Aorta (tissue), 5 donors: ENCODE measurements at places on chromosomes 7 and 10.
A peak's percentile ranks its signal among the peaks of the same experiment; 100 is the strongest.

DNA sequence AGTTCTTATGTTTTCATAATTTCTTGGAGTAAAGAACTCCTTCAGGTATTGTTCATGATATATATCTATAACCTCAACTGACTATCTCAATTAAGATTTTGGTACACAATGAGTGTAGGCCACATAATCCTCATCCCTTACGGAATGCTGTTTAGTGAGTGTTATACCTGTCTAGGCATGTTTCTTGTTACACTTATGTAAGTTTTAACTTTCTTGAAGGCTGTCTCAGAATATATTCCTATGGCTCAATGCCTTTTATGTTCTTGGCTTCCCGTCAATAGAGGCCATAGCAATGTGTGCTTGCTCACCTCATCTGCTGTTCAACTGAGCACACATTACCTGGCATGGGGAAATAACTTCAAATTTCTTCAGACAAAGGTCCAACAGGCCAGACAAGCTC lies 185.1 kb downstream of the CTTNBP2 start:
- no peak for DNase-seq

GRCh38 chr7:136877509-136877908 lies 9.1 kb downstream of the CHRM2 start:
- DNase-seq, result no peak

DNA sequence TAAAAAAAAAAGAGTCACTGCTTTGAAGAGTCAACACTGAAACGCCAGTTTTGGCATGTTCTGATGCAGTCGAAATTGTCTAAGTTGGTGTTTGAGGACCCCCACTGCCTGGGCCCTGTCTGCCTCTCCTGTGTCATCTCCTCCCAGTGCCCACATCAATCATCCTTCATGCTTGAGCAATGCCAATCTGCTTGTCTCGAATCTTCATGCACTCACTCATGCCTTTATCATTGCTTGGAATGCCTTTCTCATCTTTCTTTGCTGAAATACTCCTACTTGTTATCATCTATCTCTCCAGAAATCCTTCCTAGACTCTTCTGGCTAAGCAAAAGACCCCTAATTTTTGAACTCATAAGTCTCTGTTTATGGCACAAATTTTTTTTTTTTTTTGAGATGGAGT lies 42.1 kb upstream of the PLPP4 start:
- DNase-seq, result no peak

DNA sequence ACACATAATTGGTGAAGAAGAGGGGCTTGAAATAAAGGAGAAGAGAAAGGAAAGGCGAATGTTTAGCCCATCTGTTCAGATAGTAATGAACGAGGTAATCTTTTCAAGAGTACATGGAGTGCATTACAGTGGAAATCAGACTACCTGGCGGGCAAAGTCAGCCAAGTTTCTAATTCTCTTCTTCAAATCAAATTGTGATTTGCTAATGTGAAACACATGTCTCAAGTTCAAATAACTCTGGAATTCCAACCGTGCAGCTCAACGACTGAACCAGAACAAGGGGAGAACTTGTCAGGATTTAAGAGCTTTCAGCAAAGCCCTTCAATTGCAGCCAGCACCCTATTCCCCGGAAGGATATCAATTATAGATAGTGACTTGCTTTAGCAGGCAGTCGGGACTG lies 216.9 kb downstream of the GLI3 start:
- DNase-seq, result no peak

DNA sequence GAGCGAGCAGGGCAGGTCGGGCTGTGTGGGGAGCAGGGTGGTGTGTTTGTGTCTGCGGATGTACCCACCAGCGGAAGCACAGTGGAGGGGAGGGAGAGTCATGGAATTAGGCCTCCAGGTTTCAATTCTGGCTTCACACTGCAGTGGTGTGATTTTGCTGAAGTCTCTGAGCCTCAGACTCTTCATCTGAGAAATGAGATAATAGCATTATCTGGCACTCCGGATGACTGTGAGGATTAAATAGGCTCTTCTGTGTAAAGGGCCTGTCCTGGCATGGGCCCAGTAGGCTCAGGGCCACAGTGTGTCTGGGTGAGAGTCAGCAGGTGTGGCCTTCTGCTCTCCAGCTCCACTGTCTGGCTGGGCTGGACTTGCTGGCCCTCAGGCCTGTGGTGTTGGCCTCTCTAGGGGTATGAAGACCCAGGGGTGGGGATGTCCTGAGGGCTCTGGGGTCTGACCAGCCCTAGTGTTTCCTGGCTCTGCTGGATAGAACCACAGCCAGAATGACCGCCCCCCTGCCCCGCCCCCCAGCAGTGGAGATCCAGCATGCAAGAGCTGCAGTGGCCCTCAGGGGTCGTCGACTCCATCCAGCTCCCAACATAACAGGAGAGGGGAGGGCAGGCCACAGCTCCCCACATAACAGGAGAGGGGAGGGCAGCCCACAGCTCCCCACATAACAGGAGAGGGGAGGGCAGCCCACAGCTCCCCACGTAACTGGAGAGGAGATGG lies 178.6 kb downstream of the RPS24 start:
- no peak for DNase-seq

DNA sequence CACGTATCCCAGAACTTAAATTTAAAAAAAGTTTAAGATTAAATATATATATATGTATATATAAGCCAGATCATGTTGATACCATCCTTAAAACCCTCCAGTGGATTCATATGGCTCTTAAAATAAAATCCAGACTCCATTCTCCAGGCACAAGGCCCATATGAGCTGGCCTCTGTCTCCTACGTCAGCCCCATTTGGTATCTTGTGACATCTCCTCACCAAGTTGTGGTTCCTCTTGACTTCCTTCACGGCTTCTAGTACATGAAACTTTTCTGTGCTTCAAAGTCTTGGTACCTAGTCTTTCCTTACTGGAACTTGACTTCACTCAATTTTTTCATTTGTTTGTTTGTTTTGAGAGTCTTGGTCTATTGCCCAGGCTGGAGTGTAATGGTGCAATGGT lies 61.3 kb downstream of the PRLHR start:
- DNase-seq, result no peak

DNA sequence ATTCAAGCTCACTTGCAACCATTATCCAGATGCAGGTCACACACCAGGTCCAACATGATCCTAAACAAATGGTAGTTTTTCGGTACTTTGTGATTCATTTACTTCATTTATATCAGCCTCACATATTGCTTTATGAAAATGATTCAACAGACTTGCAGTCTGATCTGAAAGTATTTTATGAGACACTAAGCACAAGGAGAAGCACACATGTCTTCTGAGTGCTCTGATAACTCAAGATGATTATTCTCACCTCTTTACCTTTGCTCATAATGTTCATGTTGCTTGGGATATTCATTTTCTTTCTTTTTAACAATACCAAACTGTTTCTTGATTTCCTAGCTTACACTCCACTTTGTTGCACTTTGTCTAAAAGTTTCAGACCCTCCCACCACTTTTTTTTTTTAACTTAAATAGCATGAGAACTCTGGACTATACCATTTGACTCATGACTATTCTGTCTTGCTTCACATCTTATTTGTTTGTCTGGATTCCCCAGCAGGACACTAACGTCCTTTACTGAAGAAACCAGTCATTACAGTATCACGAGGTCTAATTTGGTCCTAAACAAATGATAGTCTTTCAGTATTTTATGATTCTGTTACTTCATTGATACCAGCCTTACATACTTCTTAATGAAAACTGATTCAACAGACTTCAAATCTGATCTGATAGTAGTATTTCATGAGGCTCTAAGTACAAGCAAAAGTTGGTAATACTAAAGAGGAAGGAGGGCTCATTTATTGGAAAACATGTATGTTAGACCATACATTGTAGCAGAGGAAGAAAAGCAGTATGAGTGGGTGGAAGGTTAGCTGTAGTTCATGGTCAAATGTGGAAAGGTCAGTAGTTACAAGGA lies 171.8 kb upstream of the AHR start:
- no peak for DNase-seq

- DNase-seq, result no peak
Observed at GRCh38 chr10:117536866-117537435, 5.6 kb upstream of the EMX2 start.

- no peak for DNase-seq
Observed at GRCh38 chr7:125847692-125848091, 918.1 kb upstream of the POT1 start.

DNA sequence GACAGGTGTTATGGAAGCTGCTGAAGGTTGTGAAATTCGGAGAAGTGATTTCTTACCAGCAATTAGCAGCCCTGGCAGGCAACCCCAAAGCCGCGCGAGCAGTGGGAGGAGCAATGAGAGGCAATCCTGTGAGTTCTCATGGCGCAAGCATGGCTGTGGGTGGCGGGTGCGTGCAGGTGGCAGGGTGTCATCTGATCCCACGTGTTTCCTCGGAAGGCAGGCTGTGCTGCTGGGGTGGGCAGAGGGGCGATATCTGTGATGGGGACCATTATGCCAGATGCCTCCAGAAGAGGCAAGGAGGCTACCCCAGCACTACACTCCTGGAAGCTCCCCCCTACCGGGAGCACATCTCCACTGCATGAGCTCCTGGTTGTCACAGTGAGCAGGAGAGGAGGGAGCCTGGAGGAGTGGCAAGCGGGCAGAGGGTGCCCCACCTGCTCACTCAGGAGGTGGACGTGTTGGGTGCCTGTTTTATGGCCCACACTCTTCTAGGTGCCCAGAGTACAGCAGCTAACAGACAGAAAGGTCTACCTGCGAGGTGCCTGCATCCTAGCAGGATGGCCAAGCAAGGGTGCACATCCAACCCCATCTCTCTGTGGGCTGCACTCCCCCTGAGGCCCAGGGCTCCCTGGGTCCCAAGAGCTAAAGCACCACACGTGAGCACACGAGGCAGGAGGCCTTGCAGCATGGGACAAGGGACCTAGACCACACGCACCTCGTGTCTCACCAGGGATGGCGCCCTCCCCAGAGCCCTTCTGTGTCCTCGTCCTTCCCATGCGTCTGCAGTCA lies 204.7 kb downstream of the EBF3 start:
- DNase-seq, result peak; percentile 28

- no peak for DNase-seq
Observed at GRCh38 chr7:47291461-47292081, 290.3 kb downstream of the TNS3 start.

- peak; percentile 82 for DNase-seq
Observed at GRCh38 chr10:5563991-5564536, 39.3 kb downstream of the CALML3 start.

DNA sequence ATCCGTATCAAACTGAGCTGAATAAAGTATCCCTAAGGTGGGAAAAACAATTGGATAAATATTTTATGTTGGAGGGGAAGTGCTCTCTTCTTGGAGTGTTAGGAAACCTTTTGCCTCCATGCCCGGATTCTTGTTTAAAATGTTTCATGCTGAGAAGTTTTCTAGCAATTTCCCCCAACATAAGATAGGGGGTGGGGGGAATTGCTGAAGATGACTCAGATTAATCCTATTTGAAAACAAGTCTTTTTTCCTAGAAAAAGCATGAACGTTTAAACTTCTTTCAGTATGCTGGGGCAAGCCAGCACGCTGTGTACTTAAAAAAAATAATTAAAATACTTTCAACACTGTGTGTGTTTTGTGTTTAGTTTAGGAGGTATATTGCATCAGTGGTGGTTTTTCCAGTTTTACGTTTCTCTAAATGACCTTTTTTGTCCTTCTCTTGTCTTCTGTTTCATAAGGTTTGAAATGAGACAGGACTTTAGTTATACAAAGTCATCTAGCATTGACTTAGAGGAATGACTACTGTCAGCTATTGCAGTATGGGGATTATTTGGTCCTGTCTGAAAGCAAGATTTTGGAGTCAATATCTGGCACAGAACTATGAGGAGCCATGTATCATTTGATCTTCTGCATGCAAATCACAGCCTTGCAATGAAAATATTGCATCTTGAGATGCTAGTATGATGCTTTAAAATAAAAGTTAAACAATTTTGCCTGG lies 295.9 kb downstream of the GATA3 start:
- DNase-seq, result no peak

DNA sequence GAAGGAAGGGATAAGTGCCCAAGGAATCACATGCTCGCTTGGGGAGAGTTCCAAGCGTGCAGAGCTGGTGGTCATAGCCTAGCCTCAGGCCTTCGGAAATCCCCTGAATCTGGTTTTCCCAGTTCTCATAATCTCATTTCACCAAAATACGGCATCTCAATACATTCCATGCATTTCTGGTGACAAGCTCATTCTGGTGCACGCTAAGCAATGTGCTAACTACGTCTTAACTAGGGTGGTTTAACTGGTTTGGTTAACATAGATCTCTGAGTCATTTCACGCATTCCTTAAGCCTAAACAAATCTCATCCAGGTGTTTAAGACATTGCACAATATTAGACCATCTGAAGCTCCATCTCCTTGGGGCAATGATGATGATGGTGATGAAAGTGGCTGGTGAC lies 72.9 kb upstream of the STEAP1B start:
- DNase-seq, result no peak

DNA sequence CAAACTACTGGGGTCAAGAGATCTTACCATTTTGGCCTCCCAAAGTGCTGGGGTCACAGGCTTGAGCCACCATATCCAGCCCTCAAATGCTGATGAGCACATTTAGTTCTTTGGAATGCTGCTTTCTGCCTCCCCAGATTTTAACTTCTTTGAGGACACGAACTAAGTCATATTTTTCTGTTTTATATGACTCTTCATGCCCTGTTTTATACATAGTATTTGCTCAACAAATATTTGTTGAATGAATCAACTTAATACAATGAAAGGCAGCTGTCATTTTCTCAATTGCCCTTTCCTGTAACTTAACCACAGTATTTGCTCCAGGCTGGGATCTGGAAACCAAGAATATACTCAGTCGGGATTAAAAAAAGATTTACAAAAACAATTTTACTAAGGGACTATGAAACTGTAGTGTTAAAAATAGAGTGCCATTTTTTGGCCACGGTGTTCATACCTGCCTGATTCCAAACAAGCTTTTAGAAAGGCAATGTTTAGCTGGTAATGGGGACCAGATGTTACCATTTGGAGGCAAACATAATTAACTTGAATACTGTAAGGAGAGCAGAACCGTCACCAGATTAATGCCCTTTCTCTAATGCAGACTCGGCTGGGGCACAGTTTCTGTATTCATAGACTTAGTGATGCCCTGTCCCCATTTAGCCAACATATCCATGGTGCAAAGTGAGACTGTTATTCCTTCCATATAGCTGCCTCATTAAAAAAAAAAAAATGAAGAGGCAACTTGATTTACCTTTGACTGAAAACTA lies 117.6 kb downstream of the NRP1 start:
- DNase-seq, result no peak

- no peak for DNase-seq
Observed at GRCh38 chr10:83037653-83038052, 1101.7 kb upstream of the GHITM start.

DNA sequence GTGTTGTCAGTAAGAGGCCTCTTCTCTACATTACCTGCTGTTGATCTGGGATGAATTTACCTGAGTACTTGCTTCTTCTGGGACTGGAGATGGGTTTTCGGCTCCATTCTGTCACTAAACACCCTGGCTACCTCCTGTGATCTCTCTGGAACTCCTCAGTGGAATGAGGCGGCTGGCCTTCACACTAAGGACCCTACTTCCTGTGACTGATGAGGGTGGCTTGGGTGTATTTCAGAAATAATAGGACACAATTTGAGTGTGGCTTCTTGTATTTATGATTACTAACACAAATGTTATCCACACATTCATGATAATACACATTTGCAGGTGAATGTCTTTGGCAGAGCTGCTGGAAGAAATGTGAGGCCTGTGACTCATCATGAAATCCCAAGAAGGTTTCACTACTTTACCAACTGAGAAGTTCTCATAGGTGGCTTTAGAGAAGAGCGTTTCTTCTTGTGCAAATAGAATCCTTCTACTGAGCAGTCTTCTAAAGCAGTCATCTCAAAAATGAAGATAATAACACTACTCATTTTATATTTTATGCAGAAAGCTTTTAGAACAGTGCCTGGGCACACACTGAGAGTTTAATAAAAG lies 21.3 kb upstream of the EVX1 start:
- DNase-seq, result no peak

GRCh38 chr7:128935342-128935730 lies 2.4 kb upstream of the IRF5 start:
- DNase-seq, result no peak

GRCh38 chr10:108323274-108323798 lies 1158.8 kb upstream of the SORCS1 start:
- no peak for DNase-seq
